ENCODE measurements at places on chromosomes 16 and 17. TPM values are rescaled to one million over a fixed set of nuclear protein-coding genes. Genes with fewer than 3 reads are reported as not detected.

CDRT15L2 gene
- not detected for total RNA-seq

ALDH3A1 gene
- total RNA-seq, result 6.7 TPM

DNA sequence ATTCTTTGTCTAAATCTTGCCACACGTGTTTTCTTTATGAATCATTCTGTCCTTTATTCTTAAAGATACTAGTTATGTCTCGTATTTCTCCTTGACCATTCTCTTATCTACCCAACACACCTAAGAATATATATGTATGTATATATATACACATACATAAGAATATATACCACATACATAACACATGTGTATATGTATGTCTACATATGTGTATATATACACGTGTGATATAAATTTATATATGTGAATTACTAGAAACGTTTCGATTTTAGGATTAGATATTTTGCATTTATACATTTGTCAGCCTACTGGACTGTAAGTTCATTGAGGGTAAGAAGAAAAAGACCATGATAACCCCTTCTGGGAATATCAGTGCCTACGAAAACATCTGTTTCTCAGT is 388.6 kb downstream of the GRIN2A start:
- no peaks in the 10 kb centered on the region for H3K4me1 ChIP-seq
- H3K27ac ChIP-seq, result no peak overlapping the region
- no peaks in the 10 kb centered on the region for H3K27me3 ChIP-seq
- H3K4me3 ChIP-seq, result no peak overlapping the region
- no peak for DNase-seq

GRCh38 chr17:49696233-49696761 is 11.5 kb downstream of the SLC35B1 start:
- H3K27me3 ChIP-seq, result no peaks in the 10 kb centered on the region
- H3K36me3 ChIP-seq, result peaks cover 18% of the 10 kb centered on the region
- H3K27ac ChIP-seq, result no peak overlapping the region
- H3K4me3 ChIP-seq, result no peak overlapping the region
- H3K4me1 ChIP-seq, result peaks cover 15% of the 10 kb centered on the region

DNA sequence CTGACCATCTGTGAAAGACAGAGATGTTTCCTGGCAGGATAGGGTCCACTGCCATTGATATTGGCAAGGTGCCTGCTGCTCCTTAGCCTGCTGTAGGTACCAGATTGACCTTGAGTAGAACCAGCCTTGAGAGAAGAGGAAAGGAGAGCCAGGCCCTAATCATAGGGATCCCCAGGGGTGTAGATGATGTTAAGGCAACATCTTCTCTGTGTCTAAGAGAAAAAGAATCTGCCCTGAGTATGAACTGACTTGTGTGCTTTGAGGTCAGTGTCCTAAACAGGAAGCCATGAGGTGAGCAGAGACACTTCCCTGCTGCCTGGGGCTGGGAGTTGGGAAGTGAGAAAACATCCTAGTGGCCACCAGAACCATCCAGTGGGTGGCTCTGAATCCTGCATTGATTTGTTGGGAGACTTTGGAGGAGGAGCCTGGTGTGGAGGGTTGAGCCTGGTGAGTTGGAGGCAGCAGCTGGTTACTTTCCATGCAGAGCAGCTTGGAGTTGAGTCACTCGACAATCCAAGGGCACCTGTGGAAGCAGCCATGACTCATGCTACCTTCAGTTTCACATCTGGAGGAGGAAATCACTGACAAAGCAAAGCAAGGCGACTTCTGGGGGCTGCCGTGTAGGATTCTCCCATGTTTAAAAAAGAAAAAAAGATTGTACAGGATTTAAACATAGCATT is 47.8 kb downstream of the BMERB1 start:
- H3K27ac ChIP-seq, result no peak overlapping the region
- no peak for DNase-seq
- H3K4me3 ChIP-seq, result no peak overlapping the region
- no peaks in the 10 kb centered on the region for H3K36me3 ChIP-seq
- no peaks in the 10 kb centered on the region for H3K4me1 ChIP-seq
- H3K27me3 ChIP-seq, result no peaks in the 10 kb centered on the region

DNA sequence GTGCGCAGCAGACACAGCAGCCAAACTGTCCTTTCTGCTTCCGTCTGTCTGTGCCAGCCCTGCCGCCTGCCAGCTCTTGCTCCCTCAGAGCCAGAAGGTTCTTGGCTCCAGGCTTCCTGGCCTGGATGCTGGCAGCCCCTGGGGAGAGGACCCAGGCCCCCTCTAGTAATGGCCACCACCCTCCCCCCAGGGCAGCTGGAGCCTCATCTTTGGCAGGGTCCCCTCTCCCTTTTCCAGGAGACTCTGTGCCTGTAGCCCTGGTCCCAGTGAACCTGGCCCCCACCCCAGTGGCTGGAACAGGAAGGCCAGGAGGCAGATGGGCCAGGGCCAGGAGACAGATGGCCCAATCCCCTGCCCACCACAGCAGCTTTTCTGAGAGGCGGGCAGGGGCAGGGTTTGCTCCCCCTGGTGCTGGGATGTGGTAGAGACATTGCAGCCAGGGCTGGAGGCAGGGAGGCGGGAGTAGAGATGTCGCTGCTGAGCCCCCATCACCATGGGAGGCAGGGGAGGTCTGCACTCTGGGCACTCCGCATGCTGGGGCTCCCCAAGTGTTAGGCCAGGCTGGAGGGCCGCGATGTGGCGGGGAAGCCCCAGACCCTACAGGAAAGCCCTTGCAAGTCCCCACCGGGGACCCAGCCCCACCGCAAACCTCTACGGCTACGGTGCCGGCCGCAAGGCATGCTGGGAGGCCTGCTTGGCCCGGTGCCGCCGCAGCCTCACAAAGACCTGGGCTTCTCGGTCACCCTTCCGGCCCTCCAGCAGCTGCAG is 16.7 kb downstream of the UNC13D start:
- H3K4me1 ChIP-seq, result peaks cover 20% of the 10 kb centered on the region
- H3K36me3 ChIP-seq, result peaks cover 81% of the 10 kb centered on the region
- no peak for DNase-seq
- peak overlapping the region; percentile 39 for H3K4me3 ChIP-seq

DNA sequence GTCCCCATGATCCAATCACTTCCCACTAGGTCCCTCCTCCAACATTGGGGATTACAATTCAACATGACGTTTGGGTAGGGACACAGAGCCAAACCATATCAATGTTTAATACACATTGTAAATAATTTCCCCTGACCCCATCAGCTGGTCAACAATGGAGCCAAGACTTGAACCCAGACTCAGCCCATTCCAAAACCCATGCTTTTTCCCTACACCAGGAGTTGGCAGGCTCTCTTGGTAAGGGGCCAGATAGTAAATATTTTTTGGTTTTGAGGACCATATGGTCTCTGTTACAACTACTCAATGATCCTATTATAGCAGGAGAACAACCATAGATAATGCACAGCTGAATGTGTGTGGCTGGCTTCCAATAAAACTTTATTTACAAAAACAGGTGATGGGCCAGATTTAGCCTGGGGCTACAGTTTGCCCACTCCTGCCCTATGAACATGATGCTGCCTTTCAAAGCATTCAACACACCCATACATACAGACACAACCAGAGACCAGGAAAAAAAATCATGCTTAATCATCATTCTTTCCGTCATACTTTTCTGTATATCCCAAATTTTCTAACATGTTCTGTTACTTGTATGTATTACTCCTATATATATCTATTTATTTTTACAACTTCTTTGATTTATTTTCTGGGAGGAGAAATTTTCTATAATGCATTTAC is 22.1 kb upstream of the MSI2 start:
- no peaks in the 10 kb centered on the region for H3K27me3 ChIP-seq
- H3K36me3 ChIP-seq, result no peaks in the 10 kb centered on the region
- no peaks in the 10 kb centered on the region for H3K4me1 ChIP-seq
- no peak for DNase-seq
- no peak overlapping the region for H3K27ac ChIP-seq

DNA sequence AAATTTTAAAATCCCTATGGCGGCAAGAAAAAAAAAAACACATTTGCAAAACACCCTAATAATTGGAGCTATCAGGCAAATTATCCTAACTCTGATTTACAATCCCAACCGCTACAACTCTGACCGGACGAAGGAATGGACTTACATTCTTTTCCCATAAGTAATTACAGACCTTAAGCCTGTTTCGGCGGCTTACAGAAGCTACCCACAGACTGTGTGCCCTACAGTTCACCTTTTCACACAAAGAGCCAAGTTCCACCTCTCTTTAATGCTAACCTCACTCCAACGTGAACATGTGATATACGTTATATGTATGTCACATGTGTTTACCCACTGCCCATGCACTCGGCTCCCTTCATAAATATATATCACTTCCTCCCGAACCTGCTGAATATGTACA is 8.7 kb upstream of the MEAK7 start:
- H3K4me1 ChIP-seq, result peaks cover 8% of the 10 kb centered on the region
- DNase-seq, result no peak
- no peak overlapping the region for H3K4me3 ChIP-seq
- H3K27me3 ChIP-seq, result no peaks in the 10 kb centered on the region

- H3K27me3 ChIP-seq, result no peaks in the 10 kb centered on the region
- DNase-seq, result peak; percentile 82
- H3K4me3 ChIP-seq, result peak overlapping the region; percentile 90
- H3K36me3 ChIP-seq, result peaks cover 5% of the 10 kb centered on the region
Observed at GRCh38 chr16:11256661-11257130, 692 bp upstream of the SOCS1 start.

- DNase-seq, result no peak
- no peak overlapping the region for H3K27ac ChIP-seq
- no peak overlapping the region for H3K4me3 ChIP-seq
- H3K4me1 ChIP-seq, result peaks cover 20% of the 10 kb centered on the region
- no peaks in the 10 kb centered on the region for H3K27me3 ChIP-seq
Observed at GRCh38 chr17:75825149-75825552, 19.1 kb downstream of the UNC13D start.

NPIPB6 gene
- not detected for total RNA-seq

- no peaks in the 10 kb centered on the region for H3K36me3 ChIP-seq
- H3K4me1 ChIP-seq, result peaks cover 48% of the 10 kb centered on the region
- H3K27me3 ChIP-seq, result no peaks in the 10 kb centered on the region
- H3K27ac ChIP-seq, result peak overlapping the region; percentile 73
- no peak overlapping the region for H3K4me3 ChIP-seq
Observed at GRCh38 chr17:77109764-77110359, 30.9 kb upstream of the SEC14L1 start.

- no peak overlapping the region for H3K27ac ChIP-seq
- H3K36me3 ChIP-seq, result no peaks in the 10 kb centered on the region
- DNase-seq, result no peak
- no peak overlapping the region for H3K4me3 ChIP-seq
- no peaks in the 10 kb centered on the region for H3K4me1 ChIP-seq
Observed at GRCh38 chr17:75194879-75195278, 10.6 kb upstream of the NUP85 start.

AOC2 gene
- 2.1 TPM for total RNA-seq

DNA sequence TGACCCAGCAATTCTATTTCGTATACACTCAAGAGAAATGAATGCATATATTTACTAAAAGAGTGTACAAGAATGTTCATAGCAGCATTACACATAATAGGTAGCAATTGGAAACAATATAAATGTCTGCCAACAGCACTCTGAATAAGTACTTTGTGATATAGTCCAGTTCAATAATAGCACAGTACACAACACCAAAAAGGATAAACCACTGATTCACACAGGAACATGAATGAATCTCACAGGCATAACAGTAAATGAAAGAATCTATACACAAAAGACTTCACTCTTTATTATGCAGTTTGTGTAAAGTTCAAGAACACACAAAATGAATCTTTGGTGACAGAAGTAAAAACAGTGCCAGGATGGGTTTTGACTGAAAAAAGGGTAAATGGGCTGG is 86.3 kb downstream of the NLK start:
- H3K27ac ChIP-seq, result no peak overlapping the region
- H3K4me1 ChIP-seq, result no peaks in the 10 kb centered on the region

DNA sequence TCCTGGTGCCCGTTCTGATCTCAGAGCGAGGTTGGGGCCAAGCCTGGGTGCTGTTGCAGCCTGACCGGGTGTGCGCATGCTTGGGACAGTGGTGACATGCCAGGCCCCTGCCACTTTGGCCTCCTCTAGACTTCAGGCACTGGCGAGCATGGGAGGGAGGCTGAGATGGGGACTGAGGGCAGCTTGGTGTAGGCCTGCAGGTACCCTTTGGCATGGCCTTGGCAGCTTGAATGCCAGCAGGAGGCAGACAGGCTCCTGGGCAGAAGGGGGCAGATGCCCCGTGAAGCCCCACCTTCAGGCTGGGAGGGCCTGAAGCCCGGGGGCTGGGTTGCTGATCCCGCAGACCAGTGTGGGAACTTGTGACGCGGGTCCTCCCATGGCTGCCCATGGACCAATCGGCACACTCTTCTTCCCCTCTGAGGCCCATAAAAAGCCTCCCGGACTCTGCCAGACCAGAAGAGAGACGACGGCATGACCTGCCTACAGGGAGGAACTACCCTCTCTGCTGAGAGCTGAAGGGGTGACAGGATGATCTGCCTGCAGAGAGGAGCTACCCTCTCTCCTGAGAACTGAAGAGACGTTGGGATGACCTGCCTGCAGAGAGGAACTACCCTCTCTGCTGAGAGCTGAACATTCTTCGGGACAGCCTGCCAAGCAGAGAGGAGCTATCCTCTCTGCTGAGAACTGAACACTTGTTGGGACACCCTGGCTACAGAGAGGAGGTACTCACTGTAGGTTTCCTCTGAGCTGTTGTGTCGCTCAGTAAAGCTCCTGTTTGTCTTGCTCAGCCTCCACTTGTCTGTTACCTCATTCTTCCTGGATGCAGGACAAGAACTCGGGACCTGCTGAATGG is 17.5 kb downstream of the RHOT1 start:
- H3K4me1 ChIP-seq, result no peaks in the 10 kb centered on the region
- peaks cover 45% of the 10 kb centered on the region for H3K36me3 ChIP-seq
- no peak for DNase-seq
- H3K27ac ChIP-seq, result no peak overlapping the region
- no peak overlapping the region for H3K4me3 ChIP-seq

GRCh38 chr16:83878838-83879237 is 20.1 kb upstream of the MLYCD start:
- H3K27me3 ChIP-seq, result no peaks in the 10 kb centered on the region
- H3K27ac ChIP-seq, result no peak overlapping the region
- H3K4me1 ChIP-seq, result no peaks in the 10 kb centered on the region

PYCARD gene
- 82.0 TPM for total RNA-seq

DNA sequence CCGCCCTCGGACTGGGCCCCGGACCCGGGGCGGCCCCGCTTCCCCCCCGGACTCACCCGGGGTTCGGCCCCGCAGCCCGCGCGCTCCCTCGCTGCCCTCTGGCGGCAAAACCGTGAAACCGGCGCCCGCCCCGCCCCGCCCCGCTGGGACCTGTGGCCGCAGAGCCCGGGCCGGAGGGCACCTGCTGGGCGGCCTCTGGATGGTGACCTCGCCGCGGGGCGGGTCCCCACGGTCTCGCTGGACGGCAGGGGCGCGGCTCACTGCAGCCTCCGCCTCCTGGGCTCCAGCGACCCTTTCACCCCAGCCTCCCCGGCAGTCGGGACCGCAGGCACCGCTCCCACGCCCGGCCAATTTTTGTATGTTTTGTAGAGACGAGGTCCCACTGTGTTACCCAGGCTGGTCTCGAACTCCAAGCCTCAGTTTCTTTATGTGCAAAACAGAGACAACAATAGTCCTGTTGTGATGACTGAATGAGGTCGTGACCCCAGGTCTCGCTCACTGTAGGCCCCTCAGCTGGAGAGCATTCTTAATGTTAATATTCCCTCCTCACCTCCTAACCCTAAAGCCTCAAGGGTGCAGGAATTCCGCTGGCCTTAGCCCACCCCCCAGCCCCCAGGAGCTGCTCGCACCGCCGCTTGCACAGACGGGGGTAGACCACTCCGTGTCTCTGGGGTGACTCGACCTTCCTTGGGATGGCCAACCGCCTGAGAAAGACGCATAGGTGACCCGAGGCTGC is 33.7 kb upstream of the RPH3AL start:
- peak overlapping the region; percentile 24 for H3K27ac ChIP-seq
- DNase-seq, result peak; percentile 87
- H3K4me1 ChIP-seq, result peaks cover 15% of the 10 kb centered on the region
- no peaks in the 10 kb centered on the region for H3K27me3 ChIP-seq

TBKBP1 gene
- total RNA-seq, result 8.3 TPM

All from lower lobe of right lung (tissue), 2 donors.